ENCODE measurements at places on chromosomes 11 and 22.
A peak's percentile ranks its signal among the peaks of the same experiment; 100 is the strongest.

DNA sequence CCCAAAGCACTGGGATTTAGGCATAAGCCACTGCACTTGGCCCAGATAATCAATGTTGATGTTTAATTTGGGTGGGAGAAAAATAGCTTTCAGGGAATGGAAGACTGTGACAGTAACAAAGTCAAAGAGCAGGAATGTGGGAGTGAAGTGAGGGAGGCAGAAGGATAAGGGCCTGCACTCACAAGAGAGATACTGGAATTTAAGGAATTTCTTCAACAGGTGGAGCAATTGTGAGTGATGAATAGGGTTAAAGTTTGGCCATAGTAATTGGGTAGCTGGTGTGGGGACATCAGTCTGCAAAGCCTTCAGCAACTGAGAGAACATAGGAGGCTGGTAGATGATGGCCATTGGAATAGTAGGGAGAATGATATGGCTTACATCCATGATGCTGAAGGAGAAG lies 8.6 kb upstream of the APBB1 start:
- DNase-seq: no peak

GRCh38 chr11:134660416-134660815 lies 248.4 kb upstream of the B3GAT1 start:
- peak; percentile 4 for DNase-seq

- no peak for DNase-seq
Measured at GRCh38 chr11:120218695-120219033, 7.8 kb downstream of the OAF start.

DNA sequence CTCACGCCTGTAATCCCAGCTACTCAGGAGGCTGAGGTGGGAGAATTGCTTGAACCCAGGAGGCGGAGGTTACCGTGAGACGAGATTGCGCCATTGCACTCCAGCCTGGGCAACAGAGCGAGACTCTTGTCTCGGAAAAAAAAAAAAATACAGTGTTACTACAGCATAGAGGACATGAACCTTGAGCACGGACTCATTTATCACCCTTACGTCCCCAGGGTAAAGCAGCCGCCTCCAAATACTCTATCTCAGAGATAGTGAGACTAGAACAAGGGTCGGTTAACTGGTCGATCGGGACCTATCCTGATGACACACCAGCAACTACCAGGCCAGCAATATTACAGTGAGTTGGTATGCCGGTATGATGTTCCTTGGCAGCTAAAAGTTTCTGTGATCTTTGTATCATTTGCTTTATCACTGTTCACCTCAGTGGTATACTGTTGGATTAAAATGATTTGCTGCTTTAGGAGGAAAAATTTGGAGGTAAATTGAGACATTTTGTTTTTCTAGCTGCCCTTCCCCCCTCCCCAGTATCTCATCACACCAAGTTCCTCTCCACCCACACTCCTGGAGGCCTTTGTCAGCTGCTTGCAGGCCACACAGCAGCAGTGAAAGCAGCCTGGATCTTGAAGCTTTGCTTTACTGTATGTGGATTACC lies 7.0 kb upstream of the SIDT2 start:
- no peak for DNase-seq

- DNase-seq: no peak
Measured at GRCh38 chr11:118635237-118635591, 27.8 kb downstream of the PHLDB1 start.

GRCh38 chr11:123943738-123944137 lies at the start of gene OR6T1:
TSS of gene OR6T1 (minus strand) at chr11:123943838. CDS start at chr11:123943838, 0 bp downstream.
- DNase-seq: no peak

- DNase-seq: no peak
Measured at GRCh38 chr11:47603295-47603694, 9.1 kb upstream of the C1QTNF4 start.

- DNase-seq: no peak
Measured at GRCh38 chr11:129937592-129938238, 42.3 kb upstream of the NFRKB start.

DNA sequence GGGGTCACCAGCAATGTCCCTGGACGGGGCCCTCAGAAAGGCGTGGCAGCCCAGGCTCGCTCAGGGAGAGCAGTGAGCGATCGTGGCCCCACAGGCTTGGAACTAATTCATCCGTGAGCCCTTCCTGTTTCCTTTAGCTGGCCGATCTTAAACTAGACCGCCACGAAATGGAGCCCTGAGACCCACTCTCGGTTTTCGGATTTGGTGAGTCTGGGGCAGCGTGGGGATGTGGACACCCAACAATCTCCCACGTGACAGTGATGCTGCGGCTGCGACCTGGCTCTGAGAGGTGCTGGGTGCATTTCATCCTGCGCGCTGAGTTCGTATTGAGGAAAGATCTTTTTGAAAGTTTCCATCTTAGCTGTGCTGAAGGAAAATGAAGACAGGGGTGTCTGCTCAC lies 501.3 kb upstream of the B3GAT1 start:
- no peak for DNase-seq

GRCh38 chr22:43002202-43002586 lies 12.8 kb downstream of the PACSIN2 start:
- DNase-seq: no peak

DNA sequence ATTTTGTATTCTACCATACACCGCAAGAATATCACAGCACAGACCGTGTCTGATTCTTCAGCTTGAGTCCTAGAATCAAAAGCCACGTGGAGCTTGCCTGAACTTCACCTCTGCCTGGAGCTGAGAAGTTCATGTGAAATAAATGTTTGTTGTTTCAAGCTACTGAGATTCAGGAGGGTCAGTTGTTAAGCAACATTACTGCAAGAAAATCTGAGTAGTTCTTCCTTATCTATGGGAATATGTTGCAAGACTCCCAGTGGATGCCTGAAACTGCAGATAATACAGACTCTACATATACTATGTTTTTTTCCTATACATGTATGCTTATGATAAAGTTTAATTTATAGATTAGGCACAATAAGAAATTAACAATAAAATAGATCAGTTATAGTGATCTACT lies 995.3 kb downstream of the TBC1D22A start:
- no peak for DNase-seq

DNA sequence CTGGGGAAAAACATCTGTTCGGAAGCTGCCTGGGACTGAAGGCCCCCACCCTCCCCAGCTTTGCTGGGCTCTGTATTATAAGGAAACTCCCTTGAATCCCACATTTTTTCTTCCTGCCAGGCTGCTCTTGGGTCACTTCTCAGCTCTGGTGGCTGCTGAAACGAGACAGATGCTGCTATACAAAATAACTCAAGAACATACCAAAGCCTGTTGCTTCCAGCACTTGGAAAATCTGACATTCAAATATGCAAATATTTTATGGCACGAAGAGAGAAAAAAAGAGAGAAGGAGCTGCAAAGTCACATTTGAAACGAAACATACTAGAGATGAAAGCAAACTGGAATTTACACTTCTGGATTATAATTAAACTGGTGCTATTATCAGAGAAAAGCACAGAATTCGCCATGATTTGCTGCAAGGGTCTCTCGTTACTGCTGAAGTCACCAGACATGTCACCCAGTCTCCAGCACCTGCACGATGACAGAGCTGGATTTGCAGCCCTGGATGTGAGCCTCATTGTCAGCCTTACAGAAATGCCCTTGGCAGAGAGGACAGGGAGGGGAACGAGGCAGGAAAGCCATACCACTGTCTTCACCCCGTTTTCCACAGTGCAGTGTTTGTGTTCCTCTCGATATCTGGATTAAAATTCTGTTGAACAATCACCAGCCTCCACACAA lies 47.9 kb upstream of the IGSF9B start:
- DNase-seq: no peak

DNA sequence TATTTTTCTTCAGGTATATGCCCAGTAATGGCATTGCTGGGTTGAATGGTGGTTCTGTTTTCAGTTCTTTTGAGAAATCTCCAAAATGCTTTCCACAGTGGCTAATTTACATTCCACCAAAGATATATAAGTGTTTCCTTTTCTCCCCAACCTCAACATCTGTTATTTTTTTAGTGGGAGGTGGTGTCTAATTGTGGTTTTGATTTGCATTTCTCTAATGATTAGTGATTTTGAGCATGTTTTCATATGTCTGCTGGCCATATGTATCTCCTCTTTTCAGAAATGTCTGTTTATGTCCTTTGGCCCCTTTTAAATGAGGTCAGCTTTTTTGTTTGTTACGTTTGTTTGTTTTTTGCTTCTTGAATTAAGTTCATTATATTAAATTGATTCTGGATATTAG lies 760.2 kb downstream of the KCNA4 start:
- no peak for DNase-seq

DNA sequence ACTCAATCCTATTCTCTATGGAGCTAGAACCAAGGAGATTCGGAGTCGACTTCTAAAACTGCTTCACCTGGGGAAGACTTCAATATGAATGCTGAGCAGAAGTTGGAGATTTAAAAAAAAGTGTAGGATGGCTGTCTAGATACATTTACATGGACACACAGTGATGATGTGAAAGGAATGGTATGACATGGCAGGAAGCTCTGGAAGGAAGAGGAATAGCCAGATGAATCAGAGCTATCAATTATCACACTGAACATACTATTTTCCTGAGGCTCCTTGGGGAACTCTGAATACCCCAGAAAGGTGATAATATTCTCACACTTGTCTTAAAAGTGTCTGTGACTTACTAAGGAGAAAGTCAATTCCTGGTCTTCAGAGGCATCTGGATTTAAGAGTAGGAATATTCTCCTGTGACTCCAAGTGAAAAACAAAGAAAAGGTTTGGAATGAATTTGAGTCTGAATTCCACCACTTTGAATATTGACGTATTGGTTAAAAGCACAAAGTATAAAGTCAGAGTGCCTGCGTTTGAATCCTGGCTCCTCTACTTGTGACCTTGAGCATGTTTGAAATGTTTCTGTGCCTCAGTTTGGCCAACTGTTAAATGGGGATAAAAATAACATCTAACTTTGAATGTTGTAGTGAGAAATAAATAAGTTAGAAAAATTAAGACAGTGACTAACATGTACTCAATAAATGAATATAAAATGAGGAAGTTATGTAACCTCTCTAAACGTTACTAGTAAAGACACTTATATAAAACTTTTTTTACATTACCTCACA lies 1.3 kb downstream of the OR52D1 start:
- no peak for DNase-seq

GRCh38 chr11:22491555-22492225 lies 133.9 kb downstream of the FANCF start:
- DNase-seq: no peak

- no peak for DNase-seq
Measured at GRCh38 chr11:65981101-65981740, 19.7 kb downstream of the SART1 start.

DNA sequence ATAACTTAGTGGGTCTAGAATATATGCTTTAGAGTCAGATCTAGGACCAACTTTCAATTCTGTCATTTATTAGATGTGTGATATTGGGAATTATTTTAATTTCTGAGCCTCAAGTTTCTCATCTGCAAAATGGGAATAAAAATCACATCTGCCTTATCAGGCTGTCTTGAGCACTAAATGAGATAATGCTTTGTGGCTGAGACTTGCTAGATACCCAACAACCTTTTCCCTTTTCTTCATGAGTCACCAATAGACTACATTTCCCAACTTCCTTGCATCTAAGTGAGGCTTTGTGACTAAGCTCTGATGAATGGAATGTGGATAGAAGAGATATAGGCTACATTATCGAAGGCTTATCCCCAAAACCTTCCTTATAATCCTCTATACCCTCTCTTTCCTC lies 220.7 kb upstream of the SESN3 start:
- DNase-seq: no peak

DNA sequence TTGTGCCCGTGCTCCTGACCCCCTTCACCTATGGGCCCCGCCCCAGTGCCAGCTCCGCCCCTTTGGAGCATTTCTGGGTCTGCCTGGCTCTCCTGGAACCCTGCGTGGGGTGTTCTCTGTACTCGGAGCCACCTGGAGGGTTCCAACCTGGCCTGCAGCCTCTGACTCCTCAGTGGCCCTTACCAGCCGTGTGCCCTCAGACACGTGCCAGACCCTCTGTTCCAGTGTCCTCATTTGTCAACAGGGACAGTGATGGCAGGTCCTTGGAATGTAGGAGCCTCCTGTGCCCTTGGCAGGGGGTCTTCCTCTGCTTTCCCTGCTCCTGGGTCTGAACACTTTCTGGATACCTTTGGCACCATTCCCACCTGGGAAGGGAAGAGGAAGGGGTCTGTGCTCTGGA lies 96.4 kb downstream of the CACNA1I start:
- DNase-seq: no peak

DNA sequence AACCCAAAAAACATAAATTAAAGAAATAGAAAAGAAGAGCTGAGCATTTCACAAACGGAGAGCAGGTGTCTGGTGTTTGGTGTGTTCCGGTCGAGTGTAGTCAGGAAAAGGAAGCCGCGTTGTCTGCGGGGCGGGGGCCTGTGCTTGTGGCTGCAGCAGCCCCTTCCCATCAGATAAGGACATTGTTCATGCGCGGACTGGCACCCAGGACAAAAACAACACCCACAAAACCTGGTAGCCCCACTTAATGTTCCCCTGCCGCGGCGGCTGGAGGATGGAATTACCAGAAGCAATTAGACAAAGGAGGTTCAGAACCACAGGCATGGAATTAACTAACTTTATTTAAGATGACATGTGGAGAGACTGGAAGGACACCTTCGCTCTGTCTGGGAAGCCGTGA lies 29.9 kb downstream of the KRTAP5-5 start:
- DNase-seq: no peak

- DNase-seq: no peak
Measured at GRCh38 chr11:70727899-70728620, 329.7 kb downstream of the CTTN start.

- no peak for DNase-seq
Measured at GRCh38 chr11:9601037-9601875, 27.8 kb downstream of the WEE1 start.

GRCh38 chr22:38467438-38467903 lies 425 bp upstream of the KDELR3 start:
- no peak for DNase-seq

DNA sequence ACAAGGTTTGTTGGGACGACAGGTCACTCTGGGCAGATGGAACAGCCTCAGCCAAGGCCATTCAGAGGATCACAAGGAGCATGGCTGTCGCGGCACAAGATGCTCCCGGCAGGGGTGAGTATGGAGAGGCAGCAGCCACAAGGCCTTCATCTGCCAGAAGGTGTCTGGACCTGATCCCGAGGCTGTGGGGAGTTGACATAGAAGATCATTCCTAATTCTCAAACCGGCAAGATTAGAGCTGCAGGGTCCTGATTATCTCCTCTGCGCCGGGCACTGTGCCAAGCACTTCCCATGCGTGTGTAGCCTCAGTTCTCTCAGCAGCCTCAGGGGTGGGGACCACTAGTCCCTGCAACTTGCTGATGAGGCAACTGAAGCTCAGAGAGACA lies 32.3 kb upstream of the RFPL3 start:
- peak; percentile 41 for DNase-seq
